Hematopoietic multipotent progenitor cell treated with erythropoietin and hydrocortisone succinate and interleukin-3 and kit ligand, for 6 days (in vitro differentiated cells): ENCODE measurements at places on chromosomes 12 and 14.
A peak's percentile ranks its signal among the peaks of the same experiment; 100 is the strongest.

GRCh38 chr12:103827911-103828391 is 13.1 kb downstream of the NT5DC3 start:
- DNase-seq: no peak

DNA sequence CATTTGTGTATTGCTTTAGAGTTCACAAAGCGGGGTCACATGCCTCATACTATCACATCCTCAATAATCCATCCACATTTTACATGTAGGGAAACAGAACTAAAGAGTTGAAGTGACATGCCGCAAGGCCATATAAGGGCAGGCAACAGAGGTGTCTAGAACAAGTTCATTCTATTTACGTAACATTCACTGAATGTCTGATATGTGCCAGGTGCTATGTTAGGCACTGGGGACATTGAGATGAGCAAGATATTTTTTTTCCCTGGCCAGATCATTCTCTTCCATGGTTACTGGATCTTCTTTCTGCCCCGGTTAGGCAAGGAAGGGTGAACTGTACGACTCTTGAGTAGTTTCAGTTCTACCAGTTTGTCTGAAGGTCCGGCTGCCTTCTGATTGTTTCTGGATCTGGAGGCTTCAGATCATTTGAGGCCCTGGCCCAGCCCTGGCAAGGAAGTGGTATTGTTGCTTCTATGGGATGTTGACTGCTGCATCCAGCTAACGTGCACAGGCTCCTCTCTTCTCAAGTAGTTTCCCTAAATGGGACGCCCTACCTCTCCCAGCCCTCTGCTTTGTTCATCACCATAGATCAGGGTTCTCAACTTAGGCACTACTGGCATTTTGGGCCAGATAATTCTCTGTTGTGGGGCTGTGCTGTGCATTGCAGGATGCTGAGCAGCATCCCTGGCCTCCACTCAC is 12.1 kb downstream of the GPATCH2L start:
- DNase-seq: no peak

- no peak for DNase-seq
Observed at GRCh38 chr12:53967421-53967925, 5.5 kb upstream of the HOXC11 start.

DNA sequence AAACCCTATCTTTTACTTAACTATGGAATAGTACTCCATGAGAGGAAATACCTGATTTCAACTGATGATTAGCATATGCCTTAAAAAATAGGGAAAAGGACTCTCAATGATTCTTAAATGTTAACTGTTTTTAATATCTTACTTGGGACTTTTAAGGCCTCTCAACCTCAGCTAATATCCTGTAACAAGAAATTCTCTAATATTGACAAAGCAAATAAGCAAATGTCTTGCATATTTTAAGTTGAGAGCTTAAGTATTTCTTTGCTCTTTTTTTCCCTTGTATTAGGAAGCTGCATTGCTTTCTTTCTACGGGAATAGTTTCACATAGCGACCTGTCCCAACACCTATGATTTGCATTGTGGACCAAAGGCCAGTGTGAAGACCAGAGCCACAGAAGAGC is 249.9 kb downstream of the BCAT1 start:
- no peak for DNase-seq

DNA sequence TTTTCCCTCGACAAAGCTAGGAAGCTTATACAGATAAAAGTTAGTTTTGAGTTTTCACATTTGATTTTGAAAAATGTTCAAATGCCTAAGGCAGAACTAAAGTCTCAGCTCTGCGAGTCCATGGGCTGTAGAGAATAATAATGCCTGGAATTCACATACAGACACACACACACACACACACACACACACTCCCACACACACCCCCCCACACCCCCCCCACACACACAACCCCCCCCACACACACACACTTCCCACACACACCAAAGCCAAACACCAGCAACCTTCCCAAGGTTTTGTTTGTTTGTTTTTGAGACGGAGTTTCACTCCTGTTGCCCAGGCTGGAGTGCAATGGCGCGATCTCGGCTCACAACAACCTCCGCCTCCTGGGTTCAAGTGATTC is 62.8 kb upstream of the EIF5 start:
- no peak for DNase-seq

DNA sequence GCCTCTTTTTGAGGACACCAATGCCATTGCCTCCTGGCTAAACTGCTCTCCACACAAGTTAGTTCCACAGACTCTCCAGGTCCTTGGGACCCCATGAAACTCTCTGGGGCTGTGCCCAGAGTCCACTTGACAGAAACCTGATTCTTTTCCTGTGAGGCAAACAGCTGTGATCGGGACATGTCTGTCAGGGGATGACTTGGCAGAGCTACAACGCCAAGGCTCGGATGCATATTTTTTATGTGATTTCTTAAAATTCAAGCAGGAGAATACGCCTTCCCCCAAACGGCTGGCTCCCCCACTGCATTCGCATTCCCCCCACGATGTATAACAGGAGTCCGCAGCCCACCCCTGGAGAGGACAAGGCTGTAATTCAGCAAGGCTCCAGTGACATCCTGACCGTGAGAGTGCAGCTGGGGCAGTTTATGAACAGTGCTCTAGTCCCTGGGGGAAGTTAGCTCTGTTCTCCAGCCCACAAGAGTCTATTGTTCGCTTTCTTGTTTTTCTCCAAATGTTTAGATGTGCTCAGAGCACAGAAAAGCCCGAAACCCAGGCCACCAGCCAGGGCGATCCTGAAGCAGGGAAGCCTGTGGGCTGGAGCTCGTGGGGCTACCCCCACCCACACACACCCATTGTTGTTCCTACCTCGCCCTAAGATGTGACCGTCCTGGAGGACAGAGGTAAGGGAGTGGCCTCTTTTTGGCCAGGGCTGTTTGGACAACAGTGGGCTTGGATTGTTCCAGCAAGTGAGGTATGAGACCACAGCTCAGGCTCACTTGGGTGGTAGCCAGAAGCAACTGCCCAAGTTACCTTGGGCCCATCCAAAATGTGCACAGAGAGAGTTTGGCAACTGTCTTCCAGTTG is 159.5 kb downstream of the ZFP36L1 start:
- DNase-seq: no peak

DNA sequence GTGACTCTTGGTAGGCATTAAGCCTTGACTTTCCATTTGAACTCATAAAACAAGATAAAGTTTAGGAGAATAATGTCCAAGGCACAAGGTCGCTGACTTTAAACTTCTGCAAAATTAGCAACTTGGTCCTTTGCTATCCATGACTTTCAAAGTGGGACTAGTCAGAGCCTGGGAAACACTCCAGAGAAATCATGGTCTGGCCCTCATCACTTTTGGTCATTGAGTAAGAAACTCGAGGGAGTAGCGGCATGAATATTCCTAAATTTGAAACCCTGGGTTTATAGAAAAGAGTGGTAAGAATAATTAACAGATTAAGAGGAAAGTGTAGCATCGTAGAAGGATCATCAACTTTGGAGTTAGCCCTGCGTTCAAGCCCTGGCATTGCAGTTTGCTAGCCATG is 16.9 kb upstream of the APPL2 start:
- no peak for DNase-seq

GRCh38 chr14:104433401-104434213 is 146.0 kb upstream of the C14orf180 start:
- DNase-seq: no peak

DNA sequence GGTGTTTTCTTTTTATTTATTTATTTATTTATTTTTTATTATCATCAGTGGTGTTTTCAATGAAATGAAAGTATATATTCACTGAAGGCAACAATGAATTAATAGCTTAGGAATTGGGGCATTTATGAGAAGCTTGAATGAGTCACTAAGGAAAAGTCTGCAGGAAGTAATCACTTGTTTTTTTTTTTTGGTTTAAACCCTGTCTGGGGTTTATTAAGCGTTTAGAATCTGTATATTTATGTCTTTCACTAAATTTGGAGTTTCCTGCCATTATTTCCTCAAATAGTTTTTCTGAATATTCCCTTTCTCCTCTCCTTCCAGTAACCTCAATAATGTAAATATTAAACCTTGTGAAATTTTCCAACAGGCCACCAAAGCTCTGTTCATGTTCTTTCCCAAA is 85.5 kb downstream of the TESC start:
- no peak for DNase-seq

DNA sequence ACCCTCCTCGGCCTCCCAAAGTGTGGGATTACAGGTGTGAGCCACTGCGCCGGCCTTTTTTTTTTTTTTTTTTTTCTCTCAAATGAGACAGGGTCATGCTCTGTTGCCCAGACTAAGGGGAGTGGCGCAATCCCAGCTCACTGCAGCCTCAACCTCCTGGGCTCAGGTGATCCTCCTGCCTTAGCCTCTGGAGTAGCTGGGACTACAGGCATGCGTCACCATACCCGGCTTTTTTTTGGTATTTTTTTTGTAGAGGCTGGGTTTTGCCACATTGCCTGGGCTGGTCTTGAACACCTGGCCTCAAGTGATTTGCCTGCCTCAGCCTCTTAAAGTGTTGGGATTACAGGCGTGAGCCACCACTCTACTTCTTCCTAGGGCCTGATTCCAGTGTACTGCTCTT is 18.7 kb downstream of the FUT8 start:
- no peak for DNase-seq

DNA sequence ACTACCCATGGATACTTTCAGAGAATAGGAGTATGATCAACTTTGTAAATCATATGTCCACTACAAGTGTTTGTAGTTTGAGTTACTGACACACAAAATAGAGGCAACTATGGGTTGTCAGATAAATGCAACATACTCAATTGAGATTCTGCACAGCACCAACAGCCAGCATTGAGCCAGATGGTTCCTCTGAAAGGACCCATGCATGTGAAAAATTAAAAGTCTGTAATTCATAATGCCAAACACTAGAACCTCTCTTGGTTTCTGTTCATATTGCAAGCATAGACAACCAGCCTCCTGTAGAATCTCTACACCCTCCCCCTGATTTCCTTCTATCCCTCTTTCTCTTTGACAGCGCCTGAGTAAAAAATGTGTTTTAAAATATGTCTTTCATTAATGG is 831.0 kb downstream of the C12orf50 start:
- DNase-seq: no peak

DNA sequence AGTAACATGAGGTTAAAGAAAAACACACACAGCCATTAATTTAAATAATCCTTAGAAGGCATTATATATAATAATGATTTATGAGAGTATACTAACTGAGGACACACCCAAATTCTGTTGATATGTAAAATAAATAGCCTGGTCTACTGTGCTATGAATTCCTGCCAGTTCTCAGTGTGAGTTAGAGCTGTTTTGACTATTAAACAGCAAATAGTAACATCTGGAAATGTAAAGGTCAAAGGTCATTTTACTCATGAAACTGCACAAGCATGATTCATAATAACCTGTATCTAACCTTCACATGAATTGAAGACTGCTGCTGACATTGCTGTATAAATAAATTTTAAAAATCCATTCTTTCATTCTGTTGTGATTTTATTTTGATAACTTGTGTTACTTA is 966.7 kb downstream of the SLC6A15 start:
- DNase-seq: no peak

- DNase-seq: no peak
Observed at GRCh38 chr12:49776858-49777257, 35.5 kb downstream of the TMBIM6 start.

DNA sequence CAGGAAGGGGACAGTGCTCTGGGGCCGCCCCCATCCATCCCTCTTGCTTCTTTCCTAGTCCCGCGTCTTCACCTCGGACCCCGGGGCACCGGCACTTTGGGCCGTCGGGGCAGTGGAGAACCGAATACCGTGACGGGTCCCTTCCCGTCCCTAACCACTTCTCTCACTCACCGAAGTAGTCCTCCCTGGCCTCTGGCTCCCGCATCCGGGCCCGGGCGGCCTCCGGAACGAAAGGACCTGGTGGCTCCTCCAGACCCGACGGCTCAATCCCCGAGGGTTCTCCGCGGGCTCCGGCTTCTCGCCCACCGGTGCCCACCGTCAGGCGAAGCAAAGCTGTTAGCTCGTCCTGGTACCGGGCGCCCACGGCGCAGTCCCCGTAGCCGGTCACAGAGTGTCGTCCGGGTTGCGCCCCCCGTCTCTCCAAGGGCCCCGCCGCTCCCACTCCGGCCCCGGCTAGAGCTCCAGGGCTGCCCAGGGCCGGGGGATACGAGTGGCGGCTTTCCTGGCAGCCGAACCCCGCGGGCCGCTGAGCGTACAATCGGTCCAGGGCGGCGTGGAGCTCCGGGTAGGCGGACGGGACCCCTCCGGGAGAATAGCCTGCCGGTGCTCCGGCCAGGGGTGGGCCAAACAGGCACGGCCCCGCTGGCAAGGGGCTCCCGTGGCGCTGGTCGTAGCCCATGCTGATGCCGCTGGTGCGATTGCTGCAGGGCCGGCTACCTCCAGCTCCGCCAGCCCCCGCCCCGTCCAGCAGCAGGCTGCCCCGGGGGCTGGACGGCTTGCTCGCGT is 1.1 kb downstream of the AJUBA start:
- no peak for DNase-seq

DNA sequence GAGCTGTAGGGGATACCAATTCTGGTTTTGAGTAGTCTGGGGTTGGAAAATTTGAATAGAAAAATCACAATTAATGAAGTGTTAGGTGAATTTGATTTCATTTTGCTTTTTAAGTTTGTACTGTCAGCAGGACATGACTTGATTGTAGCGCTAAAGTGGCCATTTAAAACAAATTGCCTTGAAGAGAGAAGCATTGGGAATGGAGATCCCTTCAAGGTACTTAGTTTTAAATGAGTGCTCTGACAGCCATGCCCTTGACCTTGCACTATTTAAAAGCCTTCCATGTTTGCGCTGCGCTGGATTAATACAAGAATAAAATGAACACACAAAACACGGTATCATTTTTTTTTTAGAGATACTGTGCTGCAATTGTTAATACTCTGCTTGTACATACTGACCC is 345.9 kb downstream of the NAV3 start:
- DNase-seq: no peak

- no peak for DNase-seq
Observed at GRCh38 chr12:26556916-26557315, 276.1 kb downstream of the ITPR2 start.

GRCh38 chr14:36300337-36300736 is 20.1 kb downstream of the MBIP start:
- DNase-seq: no peak

GRCh38 chr14:103856105-103856504 is 8.7 kb upstream of the PPP1R13B start:
- DNase-seq: no peak

GRCh38 chr14:48251290-48251689 is 575.9 kb upstream of the MDGA2 start:
- DNase-seq: peak; percentile 5

- DNase-seq: no peak
Observed at GRCh38 chr12:48002773-48003218, 1.5 kb downstream of the COL2A1 start.

DNA sequence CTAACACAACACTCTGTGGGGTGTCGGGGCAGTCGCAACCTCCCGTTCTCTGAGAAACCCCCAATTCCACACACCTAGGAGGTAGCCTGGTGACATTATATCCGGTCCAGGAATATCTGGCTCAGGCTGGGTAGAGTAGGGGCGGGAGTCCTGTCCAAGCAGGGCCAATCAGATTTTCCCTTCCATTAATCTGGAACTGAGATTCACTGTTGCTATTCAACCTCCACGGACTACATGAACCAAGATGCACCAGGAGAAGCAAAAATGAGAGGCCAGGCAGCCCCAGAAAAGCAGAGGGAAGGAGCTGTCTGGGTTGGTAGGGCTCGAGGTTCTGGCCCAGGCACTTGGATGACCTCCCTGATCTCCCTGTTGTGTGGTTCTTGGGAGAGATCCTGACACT is 51.0 kb downstream of the NINJ2 start:
- DNase-seq: no peak
